Fibroblast of lung (primary cell): ENCODE measurements at places on chromosomes 1 and 21. TPM values are rescaled to one million over a fixed set of nuclear protein-coding genes. Genes with fewer than 3 reads are reported as not detected.

The SLC35F3 gene
- not detected in 2 replicates for total RNA-seq

The PKP1 gene
- under 0.01 TPM in 2 replicates for total RNA-seq

The FCN3 gene
- total RNA-seq: not detected in 2 replicates

The LPAR3 gene
- total RNA-seq: 3.3 and 7.6 TPM in 2 replicates

The VHLL gene
- not detected in 2 replicates for total RNA-seq

The GPR3 gene
- total RNA-seq: 0.17 and 0.26 TPM in 2 replicates

The ATAD3B gene
- total RNA-seq: 14.4 and 15.0 TPM in 2 replicates

The RAB25 gene
- total RNA-seq: not detected in 2 replicates

The SCP2 gene
- 189 and 222 TPM in 2 replicates for total RNA-seq

The PRELP gene
- 4.5 and 4.9 TPM in 2 replicates for total RNA-seq

The OPRD1 gene
- under 0.01 TPM in 1 of 2 replicates, not detected in the other for total RNA-seq

The CFAP74 gene
- total RNA-seq: 0.26 TPM in 1 of 2 replicates, not detected in the other

The HSD11B1 gene
- 20.3 and 31.5 TPM in 2 replicates for total RNA-seq

The MNDA gene
- not detected in 2 replicates for total RNA-seq

The LHX8 gene
- not detected in 2 replicates for total RNA-seq

The ITLN2 gene
- not detected in 2 replicates for total RNA-seq

The LZIC gene
- 26.9 and 31.6 TPM in 2 replicates for total RNA-seq

The DDOST gene
- 263 and 319 TPM in 2 replicates for total RNA-seq

The CRNN gene
- total RNA-seq: not detected in 2 replicates

The S100A7 gene
- total RNA-seq: not detected in 2 replicates

The ALPL gene
- 1.5 and 3.6 TPM in 2 replicates for total RNA-seq

The PACC1 gene
- 9.0 and 16.0 TPM in 2 replicates for total RNA-seq

The SIPA1L2 gene
- total RNA-seq: 2.0 and 12.6 TPM in 2 replicates

The HSD17B7 gene
- total RNA-seq: 21.6 and 50.4 TPM in 2 replicates
